ENCODE measurements at places on chromosomes 12 and 14.

DNA sequence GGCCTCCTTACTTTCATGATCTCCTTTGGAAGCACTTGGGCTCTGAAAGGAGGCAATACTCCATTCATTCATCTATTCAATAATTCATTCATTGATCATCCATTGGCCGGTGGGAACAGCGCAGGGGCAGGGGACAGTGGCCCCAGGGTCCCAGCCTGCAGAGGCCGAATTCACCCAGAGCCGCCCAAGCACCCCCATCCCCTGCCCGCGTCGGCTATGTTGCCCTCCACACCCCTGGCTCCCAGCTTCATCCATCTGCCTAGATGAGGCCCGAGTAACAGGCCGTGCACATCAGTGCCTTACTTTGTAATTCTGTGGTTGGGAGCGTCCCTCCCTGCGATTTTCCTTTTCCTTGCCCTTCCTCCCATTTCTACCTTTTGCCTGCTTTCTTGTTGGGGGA lies 3.2 kb downstream of the AMN start:
- DNase-seq = no peak

GRCh38 chr12:27821259-27821973 lies 41.4 kb upstream of the MANSC4 start:
- peak; percentile 78 for DNase-seq

GRCh38 chr12:13165617-13166041 lies 30.9 kb upstream of the EMP1 start:
- peak; percentile 68 for DNase-seq

GRCh38 chr12:54047160-54047963 lies 6.3 kb upstream of the HOXC4 start:
- DNase-seq = no peak

DNA sequence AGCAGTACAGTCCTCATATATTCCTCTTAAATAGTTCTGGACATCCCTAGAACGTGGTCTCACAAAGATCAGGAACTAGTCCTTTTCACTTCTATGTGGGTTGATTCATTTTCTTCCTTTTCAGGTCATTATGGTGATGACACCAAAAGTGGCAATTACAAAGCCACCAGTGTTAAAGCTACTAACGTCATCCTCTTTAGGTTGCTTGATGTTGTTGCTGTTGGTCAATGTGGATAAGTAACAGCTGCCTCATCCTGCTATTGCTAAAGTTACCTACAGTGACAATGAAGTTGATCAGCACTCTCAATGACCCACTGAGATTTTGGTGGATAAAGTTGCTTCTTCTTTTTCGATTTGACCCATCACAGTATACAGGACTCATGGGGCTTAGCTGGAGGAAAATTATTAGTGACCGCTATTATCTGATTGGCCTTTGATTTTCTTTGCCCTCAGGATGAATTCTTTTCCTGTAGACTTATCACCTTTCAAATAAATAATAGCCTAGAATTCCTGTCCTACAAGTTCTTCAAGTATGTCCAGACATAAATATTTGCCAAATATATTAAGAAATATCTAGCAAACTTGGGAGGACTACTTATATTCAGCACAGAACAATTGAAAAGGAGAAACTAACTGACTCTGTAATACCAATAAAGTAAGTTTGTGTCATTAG lies 54.0 kb upstream of the ATP2B1 start:
- DNase-seq = peak; percentile 80
